ENCODE measurements at places on chromosomes 7 and 10. TPM values are rescaled to one million over a fixed set of nuclear protein-coding genes. Genes with fewer than 3 reads are reported as not detected.

Gene SPAG6
- total RNA-seq, result not detected

Gene SYNPO2L
- 0.15 TPM for total RNA-seq

Gene OPN1SW
- total RNA-seq, result not detected

Gene CPA4
- total RNA-seq, result not detected

Gene RBP3
- total RNA-seq, result not detected

Gene TEX36
- total RNA-seq, result not detected

Gene SVOPL
- total RNA-seq, result not detected

Gene HOXA5
- 33.5 TPM for total RNA-seq

Gene TMEM176B
- 18.2 TPM for total RNA-seq

Gene CLDN3
- total RNA-seq, result not detected
